ENCODE measurements at places on chromosomes 16 and 17.

DNA sequence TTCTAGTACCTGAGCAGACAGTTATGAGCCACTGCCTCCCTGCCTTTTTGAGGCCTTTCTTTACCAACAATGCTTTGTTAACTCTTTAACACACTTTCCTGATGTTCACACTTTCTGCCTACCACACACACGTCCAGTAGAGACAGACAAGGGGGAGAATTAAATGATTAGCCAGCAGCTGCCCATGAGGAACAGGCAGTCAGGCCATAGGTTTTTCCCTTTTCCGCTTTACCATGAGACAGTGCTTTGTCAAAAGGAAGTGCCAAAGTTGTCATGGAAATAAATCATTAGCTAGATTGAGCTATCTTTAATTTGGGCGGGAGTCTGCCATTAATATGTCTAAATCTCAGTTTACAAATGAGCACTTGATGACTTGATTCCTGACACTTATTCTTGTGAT lies 102.1 kb downstream of the PITPNC1 start:
- DNase-seq = no peak

GRCh38 chr16:85683363-85683762 lies 5.4 kb downstream of the GINS2 start:
- no peak for DNase-seq

- no peak for DNase-seq
Measured at GRCh38 chr17:57305908-57306504, 49.7 kb downstream of the MSI2 start.

GRCh38 chr17:80146121-80147034 lies 550 bp downstream of the EIF4A3 start:
- DNase-seq = no peak

DNA sequence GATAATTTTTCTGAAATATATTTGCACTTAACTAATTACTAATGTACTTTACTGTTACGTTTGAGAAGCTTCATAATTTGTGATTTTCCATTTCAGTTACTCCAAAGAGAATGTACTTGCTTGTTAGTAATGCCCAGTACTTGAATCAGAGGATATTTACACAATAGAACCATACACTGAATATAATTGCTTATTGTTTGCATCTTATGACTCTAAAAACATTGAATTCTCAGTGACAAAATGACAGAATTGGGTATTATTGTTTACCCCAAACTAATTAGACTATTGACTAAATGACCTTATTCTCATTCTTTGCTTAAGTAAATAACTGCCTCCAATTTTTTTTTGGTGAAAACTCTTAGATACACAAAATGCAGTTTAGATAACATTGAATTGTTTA lies 8.9 kb downstream of the CCP110 start:
- no peak for DNase-seq

DNA sequence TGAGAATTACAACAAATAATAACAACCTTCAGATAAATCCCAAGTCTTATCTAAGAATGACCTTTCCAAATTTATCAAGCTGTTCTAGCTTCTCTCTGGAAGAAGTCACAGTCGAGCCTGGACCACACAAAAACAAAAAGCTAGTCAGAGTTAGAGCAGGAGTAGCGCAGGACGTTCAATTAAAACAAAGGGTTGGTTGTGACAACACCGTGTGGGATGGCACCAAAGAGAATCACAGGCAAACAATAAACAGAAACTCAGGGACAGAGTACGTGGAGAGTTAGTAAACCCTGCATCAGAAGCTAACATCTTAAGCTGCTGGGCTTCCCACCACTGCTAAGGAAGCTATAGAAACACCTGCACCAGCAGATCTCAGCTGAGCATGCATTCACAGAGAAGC lies 23.8 kb downstream of the ARHGAP17 start:
- DNase-seq = no peak

GRCh38 chr16:52408191-52408845 lies 138.6 kb downstream of the TOX3 start:
- DNase-seq = no peak

GRCh38 chr16:31413381-31413780 lies 14.8 kb downstream of the COX6A2 start:
- no peak for DNase-seq

DNA sequence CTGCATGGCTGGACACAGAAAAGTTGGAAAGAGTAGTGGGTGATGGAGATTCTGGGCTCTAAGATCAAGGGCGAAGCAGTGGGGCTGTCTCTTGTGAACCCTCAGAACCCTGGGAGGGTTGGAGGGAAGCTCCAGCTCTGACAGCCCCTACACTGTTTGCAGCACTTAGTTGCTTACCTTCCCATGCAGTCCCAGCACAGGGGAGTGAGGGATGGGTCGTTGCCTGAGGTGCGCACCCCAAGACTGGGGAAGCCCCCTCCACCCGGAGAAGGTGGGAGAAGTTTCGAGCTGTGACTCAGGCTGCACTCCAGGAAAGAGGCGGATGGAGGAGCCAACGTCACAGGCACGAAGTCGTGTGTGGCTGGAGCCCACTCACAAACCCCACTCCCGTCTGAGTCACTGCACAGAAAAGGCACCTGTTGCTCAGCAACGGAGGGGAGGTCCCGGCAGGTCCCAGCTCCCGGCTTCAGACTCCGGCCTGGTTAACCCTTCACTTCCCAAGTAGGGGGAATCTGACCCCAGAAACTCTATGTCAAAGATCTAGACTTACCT lies 60.1 kb downstream of the AIPL1 start:
- DNase-seq = no peak

DNA sequence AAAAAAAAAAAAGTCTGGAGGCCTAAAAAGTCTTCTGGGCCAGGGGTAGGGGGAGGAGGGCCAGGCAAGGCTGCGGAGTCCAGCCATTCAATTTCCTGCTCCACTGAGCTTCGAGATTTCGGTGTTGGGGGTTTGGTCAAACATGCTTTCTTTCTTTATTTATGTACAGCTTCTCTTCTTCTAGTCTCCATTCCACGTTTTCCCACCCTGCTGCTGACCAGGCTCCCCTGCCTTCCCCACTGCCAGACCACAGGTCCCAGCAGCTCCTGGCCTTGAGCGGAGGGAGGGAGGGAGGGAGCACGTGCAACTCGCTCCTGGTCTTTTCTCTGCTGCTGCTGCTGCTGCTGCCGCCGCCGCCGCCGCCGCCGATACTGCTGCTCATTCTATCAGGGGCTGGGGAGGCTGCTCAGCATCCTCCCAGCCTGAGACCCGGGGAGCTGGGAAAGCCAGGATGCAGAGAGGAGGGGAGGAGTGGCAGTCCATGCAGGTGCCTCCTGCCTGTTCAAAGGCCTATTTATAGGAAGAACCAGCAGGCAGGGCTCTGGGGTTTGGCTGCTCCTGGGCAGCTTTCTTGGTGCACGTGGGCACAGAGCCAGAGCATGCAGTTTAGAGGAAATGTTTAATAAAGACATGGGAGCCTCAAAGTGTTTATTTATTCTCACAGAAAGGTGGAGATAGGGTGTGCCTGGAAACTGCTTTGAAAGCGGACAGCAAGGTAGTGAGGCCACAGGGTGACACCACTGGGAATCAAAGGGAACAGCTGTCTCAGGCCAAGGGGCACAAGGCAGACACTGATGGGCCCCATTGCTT lies 23.4 kb upstream of the ZFHX3 start:
- no peak for DNase-seq

DNA sequence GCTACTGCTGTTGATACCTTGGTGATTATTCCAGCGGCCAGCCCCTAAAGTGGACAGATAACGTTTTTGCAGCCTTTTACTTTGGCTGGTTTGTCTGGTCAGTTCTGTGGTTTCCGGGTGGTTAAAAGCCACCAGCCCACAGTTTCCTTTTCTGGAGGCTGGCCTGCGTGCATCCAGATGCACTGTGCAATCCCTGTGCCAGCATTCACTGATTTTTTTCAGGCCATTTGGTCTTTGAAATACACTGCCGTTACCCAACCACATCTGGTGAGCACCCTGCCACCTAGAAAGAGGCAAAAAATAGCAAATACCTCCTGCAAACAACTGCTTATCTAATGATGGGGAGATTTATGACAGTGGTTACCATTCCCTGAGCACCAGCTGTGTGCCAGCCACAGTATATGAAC lies 797 bp downstream of the NUDT7 start:
- DNase-seq = no peak

DNA sequence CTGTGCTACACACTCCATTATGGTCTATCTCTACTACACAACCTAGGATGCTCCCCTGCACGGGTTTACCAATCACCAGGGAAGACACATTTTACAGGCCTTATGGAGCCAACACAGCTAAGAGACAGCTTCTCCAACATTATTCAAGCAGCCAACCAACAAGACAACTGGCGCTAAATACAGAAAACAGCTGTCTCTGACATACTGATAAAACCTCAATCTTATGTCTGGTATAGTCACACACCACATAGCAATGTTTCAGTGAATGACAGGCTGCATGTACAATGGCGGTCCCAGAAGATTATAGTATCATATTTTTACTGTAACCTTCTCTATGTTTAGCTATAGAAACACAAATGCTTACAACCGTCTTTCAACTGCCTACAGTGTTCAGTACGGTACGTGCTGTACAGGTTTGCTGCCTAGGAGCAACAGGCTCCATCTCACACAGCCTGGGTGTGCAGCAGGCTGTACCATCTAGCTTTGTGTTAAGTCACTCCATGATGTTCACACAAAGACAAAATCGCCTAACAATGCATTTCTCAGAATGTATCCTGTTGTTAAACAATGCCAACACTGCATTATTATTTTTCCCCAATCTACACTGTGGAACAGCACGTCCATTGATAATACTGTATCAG lies 10.9 kb downstream of the USP22 start:
- DNase-seq = no peak

- DNase-seq = no peak
Measured at GRCh38 chr16:16021988-16022682, 72.7 kb downstream of the ABCC1 start.

DNA sequence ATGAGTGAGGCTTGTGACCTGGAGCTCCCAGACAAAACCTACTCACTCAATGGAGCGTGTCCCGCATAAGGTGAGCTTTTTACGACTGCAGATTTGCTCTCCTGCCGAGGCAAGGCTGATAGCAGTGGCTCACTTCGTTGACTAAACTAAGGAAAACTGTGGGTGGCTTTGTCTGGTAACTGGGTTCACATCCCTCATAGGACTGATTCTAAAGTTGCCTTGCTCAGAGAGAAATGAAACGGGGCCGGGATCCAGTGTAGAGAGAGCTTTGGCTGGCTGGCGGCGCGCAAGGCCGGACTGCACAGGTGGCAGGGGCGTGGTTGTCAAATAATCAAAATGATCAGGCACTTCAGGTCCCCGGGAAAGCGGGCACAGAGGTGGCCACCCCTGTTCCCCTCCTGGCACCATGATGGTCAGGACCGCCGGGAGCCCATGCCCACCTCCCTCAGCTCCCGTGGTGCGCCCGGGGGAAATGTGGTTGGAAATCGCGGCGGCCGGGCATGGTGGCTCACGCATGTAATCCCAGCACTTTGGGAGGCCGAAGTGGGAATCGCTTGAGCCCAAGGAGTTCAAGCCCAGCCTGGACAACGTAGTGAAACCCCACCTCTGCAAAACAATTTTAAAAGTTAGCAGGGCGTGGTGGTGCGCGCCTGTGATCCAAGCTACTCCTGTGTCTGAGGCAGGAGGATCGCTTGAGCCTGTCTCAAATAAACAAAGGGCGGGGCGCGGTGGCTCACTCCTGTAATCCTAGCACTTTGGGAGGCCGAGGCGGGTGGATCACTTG lies 26.6 kb upstream of the OR1F1 start:
- DNase-seq = no peak

GRCh38 chr17:40515491-40516041 lies 14.1 kb upstream of the TNS4 start:
- peak; percentile 25 for DNase-seq

- DNase-seq = no peak
Measured at GRCh38 chr16:56604966-56605365, 3.4 kb upstream of the MT2A start.

- DNase-seq = no peak
Measured at GRCh38 chr17:82813299-82814051, 26.3 kb downstream of the ZNF750 start.

- no peak for DNase-seq
Measured at GRCh38 chr17:36951084-36951789, 2.5 kb downstream of the AATF start.

DNA sequence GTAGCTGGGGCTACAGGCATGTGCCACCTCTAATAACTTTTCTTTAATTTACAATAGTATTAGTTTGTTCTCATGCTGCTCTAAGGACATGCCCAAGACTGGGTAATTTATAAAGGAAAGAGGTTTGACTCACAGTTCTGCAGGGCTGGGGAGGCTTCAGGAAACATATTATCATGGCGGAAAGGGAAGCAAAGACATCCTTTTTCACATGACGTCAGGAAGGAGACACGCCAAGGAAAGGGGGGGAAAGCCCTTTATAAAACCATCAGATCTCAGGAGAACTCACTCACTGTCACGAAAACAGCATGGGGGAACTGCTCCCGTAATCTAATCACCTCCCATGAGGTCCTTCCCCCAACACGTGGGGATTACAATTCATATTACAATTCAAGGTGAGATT lies 18.3 kb downstream of the IL4R start:
- no peak for DNase-seq

DNA sequence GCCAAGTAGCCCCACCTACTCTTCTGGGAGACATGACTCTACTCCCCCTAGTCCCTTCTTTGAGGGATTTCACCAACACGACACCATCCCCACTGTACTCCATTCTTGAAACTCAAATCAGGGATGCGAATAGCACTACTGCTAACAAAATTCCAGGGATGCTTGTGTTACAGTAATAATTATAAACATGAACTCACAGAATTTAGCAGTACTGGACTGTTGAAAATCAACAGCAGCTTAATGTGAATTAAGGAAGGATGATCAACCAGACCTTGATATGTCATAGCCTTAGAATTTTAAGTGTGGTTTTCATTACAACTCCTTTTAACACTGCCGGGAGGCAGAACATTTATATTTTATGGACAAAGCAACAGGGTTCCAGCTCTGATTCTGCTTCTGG lies 37.9 kb downstream of the AMFR start:
- DNase-seq = no peak

DNA sequence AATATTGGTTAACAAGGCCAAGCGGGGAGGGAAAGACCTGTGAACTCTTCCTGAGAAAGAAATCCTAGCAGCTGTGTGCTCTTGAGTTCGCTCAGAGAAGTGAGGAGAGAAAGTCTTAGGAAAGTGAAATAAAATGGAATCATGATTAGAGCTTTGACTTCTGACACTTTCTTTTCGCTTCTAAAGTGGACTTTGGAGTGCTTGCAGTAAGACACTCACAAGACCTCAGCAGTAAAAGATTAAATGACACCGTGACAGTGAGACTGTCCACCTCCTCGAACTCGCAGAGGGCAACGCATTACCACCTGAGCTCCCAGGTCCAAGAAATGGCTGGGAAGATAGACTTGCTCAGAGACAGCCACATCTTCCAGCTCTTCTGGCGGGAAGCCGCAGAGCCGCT lies 71.2 kb downstream of the RNF213 start:
- no peak for DNase-seq

GRCh38 chr17:57869617-57870282 lies 19.9 kb upstream of the MRPS23 start:
- no peak for DNase-seq

- no peak for DNase-seq
Measured at GRCh38 chr16:80303691-80304090, 237.1 kb upstream of the DYNLRB2 start.

- DNase-seq = no peak
Measured at GRCh38 chr17:21160401-21160800, 33.6 kb downstream of the DHRS7B start.

All from T-helper 9 cell (primary cell).